ENCODE measurements at places on chromosomes 7 and 10.

DNA sequence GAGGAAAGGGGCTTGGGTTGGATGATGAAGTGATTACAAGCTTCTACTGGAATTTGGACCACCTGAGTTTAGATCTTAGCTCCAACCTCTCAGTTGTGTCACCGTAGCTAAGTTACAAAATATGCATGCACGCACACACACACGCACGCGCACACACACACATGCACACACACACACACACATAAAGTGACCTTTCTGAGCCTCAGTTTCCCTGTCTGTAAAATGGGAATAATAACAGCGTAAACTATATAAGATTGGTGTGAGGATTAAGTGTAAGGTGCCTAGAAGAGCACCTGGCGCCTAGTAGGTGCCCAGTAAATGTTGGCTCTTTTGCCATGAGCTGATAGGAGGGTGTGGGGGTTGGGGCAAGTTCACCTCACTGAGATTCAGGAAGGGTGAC lies 12.6 kb upstream of the AQP1 start:
- H3K27ac ChIP-seq = peak overlapping the region; percentile 79
- no peaks in the 10 kb centered on the region for H3K27me3 ChIP-seq
- H3K4me1 ChIP-seq = peaks cover 21% of the 10 kb centered on the region
- DNase-seq = no peak

- no peaks in the 10 kb centered on the region for H3K27me3 ChIP-seq
- no peaks in the 10 kb centered on the region for H3K4me1 ChIP-seq
- no peaks in the 10 kb centered on the region for H3K36me3 ChIP-seq
- H3K27ac ChIP-seq = no peak overlapping the region
Measured at GRCh38 chr10:87635498-87636312, 24.0 kb upstream of the PAPSS2 start.

GRCh38 chr10:11874568-11875493 lies 51.7 kb downstream of the PROSER2 start:
- no peak overlapping the region for H3K27ac ChIP-seq
- no peak overlapping the region for H3K4me3 ChIP-seq
- no peaks in the 10 kb centered on the region for H3K4me1 ChIP-seq
- H3K27me3 ChIP-seq = no peaks in the 10 kb centered on the region

GRCh38 chr7:88306590-88307048 lies at the start of gene STEAP4:
STEAP4 (minus strand) TSS chr7:88306894; CDS start chr7:88284269, 22,625 bp downstream.
- no peak within 1 kb of the TSS for H3K27ac ChIP-seq
- H3K27me3 ChIP-seq = no peaks in the 10 kb centered on the region
- peak within 1 kb of the TSS; percentile 49 for H3K4me3 ChIP-seq

DNA sequence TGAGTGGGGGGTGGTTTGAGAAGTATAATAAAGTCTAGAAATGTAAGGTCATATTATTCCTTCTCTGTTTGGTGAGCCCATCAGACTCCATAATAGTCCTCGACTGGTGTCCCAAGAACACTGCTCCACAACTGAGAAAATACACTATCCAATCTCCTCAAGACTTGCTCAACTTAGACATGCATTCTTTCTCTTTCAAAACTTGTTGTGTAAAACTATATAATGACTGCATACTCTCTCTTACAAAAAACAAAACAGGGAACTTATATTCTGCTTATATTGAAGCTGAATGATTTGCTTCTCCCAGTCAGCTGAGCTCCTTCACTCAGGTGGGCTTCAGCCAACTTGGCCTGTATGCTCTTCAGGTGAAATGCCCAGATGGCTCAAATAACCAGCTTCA lies 204.7 kb downstream of the ZNF365 start:
- no peak overlapping the region for H3K27ac ChIP-seq
- DNase-seq = no peak
- no peaks in the 10 kb centered on the region for H3K36me3 ChIP-seq
- no peak overlapping the region for H3K4me3 ChIP-seq
- no peaks in the 10 kb centered on the region for H3K27me3 ChIP-seq

DNA sequence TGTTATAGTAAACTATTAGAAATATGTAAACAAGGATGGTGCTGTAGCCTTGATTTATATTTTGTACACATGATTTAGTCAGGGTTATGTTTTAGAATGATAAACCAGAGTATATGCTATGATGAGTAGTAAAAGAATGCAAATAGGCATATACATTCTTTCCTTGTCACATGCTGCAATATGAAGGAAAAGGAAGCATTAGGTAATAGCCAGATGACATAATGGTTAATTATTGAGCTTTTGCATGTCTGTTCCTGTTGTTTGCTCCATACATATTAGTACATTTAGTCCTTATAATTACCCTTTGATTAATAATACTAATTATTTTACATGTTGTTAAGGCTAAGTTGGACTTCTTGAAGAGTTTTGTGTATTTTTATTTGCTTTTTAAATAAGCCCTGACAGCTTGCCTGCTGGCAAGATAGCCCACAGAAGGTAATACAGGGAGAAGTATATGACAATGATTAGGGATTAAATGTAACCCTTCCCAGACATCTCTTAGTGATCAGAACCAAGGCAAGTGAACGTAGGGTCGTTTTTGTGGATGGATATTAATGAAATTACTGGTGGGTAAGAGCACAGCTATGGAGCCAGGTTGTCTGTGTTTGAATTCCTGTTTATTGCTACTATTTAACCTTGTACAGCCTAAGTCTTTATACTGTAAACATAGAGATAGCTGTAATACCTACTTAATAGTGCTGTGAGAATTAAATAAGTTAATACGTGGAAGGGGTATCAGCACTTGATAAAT lies 68.4 kb downstream of the PHTF2 start:
- H3K4me3 ChIP-seq = no peak overlapping the region
- no peak for DNase-seq
- H3K27me3 ChIP-seq = no peaks in the 10 kb centered on the region
- no peaks in the 10 kb centered on the region for H3K4me1 ChIP-seq
- no peak overlapping the region for H3K27ac ChIP-seq
